ENCODE measurements at places on chromosomes 7 and 10. TPM values are rescaled to one million over a fixed set of nuclear protein-coding genes. Genes with fewer than 3 reads are reported as not detected.

- DNase-seq, result no peak
These were observed 63.7 kb upstream of the LRRC17 start for GRCh38 chr7:102849079-102849478.

DNA sequence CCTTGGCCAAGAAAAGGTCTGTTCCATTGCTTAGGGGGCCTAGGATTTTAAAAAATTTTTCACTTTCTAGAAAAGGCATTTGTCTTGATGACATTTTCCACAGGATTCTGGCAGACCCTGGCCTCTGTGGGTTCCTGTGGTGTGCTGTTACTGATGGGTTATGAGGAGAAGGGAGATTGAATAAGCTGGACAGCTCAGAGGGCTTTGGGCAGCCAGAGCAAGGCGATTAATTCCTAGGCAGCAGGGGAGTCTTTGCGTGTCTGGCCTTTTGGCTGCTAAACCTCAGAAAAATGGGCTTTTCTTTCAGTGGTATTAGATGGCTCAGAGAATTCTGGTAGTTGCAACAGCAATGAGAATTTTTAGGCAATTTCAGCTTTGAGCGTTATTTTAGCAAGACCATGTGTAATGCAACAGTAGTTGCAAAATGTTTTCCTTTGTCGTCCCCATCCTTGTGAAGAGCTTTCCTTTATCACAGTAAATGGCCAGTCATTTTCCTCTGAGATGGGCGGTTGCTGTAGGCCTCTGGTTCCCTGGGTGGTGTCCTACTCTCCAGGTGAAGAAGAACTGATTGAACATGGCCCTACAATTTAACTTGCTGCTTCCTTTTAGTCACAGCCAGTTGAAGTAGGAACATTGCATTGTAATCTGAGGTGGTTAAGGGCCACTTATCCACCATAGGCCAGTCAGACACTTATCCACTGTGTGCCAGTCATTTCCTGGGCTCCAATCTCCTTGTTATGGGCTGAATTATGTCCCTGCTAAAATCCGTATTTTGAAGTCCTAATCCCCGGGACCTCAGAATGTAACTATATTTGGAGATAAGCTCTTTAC, 43.2 kb downstream of the SH2D4B start:
- no peak for DNase-seq

GRCh38 chr7:65287023-65287422, 86.6 kb upstream of the ZNF92 start:
- DNase-seq, result no peak

The GIMAP6 gene
- total RNA-seq, result not detected

DNA sequence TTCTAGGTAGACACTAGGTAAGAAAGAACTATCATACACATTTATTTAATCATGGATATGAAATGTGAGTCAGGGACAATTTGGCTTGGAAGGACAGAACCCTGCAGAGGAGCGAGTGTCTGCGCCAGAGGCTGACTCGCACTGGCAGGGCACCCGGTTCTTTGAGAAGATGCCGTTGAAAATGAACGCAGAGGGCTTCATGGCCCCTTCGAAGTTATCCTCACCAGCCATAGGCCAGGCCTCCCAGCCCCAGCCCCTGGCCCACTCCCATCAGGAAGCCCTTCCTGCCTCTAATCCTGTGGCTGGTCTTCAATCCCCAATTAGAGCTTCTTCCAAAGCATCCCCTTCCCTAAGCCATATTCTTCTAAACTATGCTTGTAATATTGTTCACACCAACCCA, 239.8 kb downstream of the TCERG1L start:
- DNase-seq, result no peak

DNA sequence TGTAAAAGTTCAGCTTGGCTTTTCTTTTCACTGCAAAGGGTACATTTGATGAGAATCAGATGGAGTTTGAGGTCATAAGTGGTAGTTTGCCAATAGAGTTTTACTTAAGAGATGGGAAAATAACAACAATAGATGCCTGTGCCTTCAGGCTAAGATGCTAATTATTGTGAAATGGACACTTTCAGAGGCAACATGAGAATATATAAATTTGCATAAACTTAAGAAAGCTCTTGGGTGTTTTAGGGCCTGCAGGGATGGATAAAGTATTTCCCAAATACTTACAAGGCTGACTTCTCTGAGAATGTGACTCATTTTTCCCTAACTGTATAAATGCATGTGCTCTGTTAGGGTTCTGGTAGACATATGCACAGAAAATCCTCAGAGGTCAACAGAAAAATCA, 200.3 kb upstream of the SVIL start:
- no peak for DNase-seq

- no peak for DNase-seq
These were observed 551.8 kb upstream of the NRP1 start for GRCh38 chr10:33886299-33886698.

DNA sequence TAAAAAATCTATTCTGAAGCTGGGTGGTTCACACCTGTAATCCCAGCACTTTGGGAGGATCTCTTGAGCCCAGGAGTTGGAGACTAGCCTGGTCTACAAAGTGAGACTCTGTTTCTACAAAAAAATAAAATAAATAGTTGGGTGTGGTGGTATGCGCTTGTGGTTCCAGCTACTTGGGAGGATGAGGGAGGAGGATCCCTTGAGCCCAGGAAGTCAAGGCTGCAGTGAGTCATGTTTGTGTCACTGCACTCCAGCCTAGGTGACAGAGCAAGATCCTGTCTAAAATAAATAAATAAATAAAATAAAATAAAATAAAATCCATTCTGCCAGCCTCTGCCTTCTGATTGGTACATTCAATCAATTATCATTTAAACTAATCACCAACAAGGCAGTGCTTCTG, 17.5 kb downstream of the ZNF33A start:
- DNase-seq, result no peak

- no peak for DNase-seq
These were observed 92.1 kb upstream of the DNAJB6 start for GRCh38 chr7:157244516-157245294.

The CAMK2B gene
- 55.1 TPM for total RNA-seq
